ENCODE measurements at places on chromosomes 13 and 19.

GRCh38 chr19:38213911-38214625 is 10.0 kb downstream of the DPF1 start:
- DNase-seq = no peak

DNA sequence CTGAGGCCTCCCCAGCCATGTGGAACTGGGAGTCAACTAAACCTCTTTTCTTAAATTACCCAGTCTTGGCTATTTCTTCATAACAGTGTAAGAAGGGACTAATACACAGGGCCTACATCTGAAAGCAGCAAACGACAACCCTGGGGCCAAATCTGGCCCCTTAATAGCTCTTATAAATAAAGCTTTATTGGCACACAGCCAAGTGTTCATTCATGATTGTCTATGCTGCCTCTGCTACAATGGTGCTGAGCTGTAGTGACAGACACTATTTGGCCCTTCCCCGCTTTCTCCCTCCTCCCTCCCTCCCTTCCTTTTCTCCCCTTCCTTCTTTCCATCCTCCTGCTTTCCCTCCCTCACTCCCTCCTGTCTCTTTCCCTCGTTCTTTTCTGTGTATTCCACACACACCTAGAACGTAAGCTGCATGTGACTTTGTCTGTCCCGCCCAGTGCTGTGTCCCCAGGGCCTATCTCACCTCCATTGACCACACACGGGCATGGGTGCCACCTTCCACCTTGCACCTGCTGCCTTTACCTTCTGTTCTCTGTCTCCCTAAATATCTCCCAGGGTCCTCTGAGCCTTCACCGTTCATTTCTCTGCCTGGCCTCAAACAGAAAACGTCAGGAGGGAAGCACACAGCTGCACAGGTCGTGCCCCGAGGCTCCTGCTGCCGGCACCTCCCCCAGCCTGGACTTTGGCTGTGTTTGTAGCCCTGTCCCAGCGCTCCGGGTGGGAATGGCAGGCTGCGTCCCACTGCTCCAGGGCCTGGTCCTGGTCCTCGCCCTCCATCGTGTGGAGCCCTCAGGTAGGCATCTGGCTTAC is at the start of gene PROZ:
Gene PROZ, plus strand, starts transcription at position 720 of the 819 bp plus-strand sequence. Its CDS starts 13 bp downstream, at position 733.
- DNase-seq = peak; percentile 11

GRCh38 chr13:50747737-50748350 is 95.6 kb downstream of the DLEU7 start:
- no peak for DNase-seq

DNA sequence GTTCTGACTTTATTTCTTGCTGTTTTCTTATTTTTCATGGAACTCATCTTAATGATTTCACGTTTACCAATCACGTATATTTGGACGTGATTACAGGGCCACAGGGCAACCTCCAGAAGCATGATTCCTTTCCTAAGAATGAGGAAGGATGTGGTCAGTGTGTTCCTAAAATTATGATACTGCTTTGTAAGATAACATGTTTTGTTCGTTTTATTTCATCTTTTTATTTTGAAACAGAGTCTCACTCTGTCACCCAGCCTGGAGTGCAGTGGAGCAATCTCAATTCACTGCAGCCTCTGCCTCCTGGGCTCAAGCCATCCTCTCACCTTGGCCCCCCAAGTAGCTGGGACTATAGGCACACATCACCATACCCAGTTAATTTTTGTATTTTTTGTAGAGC is 24.8 kb upstream of the LAIR1 start:
- DNase-seq = no peak

- peak; percentile 12 for DNase-seq
These were observed 27.3 kb downstream of the TM9SF2 start for GRCh38 chr13:99528547-99528946.

DNA sequence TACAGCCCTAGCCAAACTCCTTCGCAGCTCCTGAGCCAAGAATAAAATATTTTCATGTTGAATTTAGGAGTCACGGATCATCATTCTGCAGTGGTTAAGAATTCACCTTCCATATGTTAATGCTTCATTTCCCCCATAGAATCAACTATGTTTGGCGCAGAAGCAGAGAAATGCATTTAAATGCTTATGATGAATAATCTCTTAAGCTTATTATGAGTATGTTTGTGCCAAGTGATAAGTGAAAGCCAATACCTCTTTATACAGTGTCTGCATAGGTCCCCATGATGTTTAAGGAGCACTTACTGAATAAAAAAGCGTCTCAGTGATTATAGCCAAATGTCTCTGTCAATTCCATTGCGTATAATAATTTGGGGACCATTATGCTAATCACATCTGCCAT is 32.7 kb upstream of the POMP start:
- no peak for DNase-seq
